ENCODE measurements at places on chromosomes 16 and 17.

DNA sequence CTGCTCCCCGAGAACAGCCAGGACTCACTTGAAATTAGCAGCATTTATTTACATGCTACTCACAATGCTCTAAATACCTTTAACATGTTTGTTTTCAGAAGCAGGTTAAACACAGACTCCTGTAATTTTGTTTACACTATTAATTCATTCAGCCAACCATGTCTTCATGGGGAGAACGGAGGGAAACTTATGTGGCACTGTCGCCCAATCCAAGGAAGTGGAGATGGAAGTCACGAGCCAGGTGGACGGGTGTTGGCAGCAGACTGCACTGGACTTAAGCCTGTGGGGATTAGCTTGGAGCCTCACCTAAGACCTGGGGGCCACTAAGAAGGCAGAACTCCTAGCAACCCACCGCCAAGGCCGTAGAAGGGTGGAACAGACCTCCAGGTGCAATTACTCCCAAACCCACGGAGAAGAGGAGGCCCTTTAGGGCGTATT is 8.8 kb upstream of the GFAP start:
- no peak for DNase-seq

- peak; percentile 95 for DNase-seq
These were observed 19.4 kb downstream of the CEP295NL start for GRCh38 chr17:78883533-78884131.

DNA sequence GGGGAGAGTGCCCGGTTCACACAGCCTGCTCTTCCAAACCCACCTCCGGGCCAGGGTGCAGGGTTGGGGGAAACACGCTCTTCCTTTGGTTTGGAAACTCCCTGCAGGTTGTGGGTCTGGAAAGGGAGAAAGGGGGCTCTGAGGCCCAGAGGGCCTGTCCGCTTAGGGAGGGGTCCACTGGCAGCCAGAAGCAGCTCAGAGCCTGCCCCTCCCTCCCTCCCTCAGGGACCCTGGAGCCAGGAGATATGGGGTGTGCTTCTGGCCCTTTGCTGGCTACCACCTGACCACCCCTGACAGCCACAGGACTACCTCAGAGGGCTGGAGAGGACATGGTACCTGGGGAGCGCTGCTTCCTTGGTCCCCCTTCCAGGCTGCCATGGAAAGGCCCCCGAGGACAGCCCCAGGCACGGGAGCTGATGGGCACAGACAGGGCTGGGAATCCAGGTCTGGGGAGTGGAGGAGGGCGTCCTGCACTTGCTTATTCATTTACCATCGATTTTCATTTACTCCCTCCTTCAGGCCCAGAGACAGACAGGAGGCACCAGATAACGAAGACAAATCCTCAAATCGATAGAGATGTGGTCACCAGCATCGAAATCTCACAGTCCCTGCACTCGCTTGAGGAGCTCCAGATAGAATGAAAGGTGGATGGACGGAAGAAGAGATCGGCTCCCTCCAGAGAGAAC is 48.4 kb upstream of the DOC2B start:
- no peak for DNase-seq

GRCh38 chr16:48075398-48075797 is 80.4 kb downstream of the ABCC12 start:
- DNase-seq = no peak

- DNase-seq = peak; percentile 99
These were observed 62.4 kb upstream of the NLK start for GRCh38 chr17:27980043-27980442.

DNA sequence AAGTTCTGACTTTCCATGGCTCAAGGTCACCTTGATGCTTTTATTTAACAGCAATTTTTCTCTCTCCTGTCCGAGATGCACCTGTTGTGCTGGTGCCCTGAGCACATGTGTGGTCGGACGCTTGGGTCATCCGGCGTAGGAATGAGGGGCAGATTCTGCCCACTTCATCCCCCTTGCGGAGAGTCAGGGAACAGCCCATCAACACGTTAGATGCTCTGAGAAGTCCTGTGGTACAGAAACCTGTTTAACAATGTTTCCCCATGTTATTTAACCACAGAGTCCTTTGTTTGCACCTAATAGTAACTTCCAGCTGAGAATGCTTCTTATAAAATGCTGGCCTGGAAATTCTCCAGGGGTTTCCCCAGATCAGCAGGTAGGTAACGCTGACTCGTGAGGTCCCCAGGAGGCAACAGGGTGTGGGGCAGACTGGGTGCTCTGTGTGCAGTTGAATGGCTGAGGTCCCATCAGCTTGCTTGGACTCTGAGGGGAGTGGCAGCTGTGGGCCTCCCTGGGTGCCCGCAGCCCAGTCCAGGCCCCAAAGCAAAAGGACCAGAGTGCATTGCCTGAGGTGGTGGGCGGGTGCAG is 17.8 kb downstream of the DOC2B start:
- DNase-seq = no peak

- no peak for DNase-seq
These were observed 4.8 kb downstream of the DHODH start for GRCh38 chr16:72013389-72013788.

DNA sequence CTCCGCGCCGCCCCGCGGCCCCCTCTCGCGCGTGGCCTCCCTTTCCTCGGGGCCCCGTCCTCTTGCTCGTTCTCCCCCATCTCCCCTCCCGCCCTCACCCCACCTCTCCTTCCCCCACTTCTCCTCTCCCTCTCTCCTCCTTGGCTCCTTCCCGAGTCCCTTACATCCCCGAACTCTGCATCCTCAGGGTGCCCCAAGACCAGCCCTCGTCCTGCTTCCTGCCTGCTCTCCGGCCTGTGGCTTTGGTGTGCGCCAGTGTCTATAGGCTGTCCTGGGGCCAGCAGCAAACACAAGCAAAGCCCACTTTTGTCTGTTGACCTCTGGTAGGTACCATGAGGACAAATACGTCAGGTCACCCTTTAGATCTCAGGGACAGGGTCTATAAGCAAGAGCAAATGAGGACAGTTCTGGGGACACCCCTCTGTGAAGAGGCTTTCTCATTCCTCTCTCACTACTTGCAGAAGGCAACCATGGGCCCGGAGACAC is 284 bp upstream of the COPZ2 start:
- DNase-seq = no peak

GRCh38 chr17:41717408-41718286 is 5.5 kb downstream of the GAST start:
- DNase-seq = no peak

DNA sequence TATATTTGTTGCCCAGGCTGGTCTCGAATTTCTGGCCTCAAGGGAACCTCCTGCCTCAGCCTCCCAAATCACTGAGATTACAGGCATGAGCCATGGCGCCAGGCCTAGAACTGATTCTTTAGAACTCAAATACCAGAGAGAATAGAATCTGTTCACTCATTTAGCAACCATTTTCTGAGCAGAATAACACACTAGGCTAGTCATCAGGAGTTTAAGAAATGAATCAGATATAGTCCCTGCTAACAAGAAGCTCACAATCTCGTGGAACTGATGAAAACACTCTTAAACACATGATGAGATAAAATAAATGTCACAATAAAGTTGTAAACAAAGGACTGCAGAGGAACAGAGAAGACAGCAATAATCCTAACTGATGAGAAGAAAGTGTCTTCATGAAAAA is 55.8 kb upstream of the ADCY9 start:
- no peak for DNase-seq

- no peak for DNase-seq
These were observed 586 bp downstream of the MEAK7 start for GRCh38 chr16:84503751-84504395.
